ENCODE measurements at places on chromosomes 12 and 14.

DNA sequence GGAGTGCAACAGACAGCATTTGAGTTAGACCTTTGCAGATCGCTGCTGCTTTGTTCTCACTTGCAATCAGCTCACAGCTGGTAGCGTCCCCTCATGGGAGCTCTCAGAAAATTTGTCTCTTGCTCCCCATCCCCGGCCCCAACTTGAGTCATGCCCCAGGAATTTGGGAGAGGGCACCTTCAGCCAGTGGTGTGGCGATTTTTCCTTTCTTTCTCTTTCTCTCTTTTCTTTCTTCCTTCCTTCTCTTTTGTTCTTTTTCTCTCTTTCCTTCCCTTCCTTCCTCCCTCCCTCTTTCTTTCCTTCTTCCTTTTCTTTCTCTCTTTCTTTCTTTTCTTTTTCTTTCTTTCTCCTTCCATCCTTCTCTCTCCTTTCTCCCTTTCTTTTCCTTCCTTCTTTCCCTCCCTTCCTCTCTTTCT lies 34.2 kb upstream of the MAP1LC3B2 start:
- no peak for DNase-seq

- DNase-seq = no peak
Observed at GRCh38 chr12:128956755-128957154, 103.5 kb downstream of the GLT1D1 start.

DNA sequence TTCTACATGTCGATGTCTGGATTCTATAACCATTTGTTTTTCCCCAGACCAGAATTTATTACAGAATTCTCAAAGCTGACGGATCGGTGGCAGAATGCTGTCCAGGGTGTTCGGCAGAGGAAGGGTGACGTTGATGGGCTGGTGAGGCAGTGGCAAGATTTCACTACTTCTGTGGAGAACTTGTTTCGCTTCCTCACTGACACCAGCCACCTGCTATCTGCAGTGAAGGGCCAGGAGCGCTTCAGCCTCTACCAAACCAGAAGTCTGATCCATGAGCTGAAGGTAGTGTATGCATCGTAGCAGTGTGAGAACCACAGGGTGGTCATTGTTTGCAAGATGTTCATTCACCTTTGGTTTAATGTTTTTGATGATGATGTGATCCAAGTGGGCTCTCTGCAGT lies 124.0 kb downstream of the ESR2 start:
- DNase-seq = no peak

DNA sequence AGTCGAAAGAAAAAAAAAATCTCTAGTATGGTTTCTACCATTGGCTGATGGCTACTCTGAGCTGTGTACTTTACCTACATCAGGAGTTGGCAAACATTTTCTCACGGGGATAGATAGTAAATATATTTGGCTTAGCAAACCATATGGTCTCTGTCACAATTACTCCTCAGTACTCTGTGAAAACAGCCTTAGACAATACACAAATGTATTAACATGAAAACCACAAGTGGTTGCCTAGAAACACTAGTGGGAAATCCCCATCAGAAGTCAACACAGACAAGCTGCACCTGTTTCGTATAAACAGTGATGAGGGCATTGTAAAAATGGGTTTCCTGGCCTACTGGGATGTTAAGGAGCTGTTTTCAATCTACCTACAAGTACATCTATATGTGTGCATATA lies 84.6 kb upstream of the NAV3 start:
- DNase-seq = no peak

DNA sequence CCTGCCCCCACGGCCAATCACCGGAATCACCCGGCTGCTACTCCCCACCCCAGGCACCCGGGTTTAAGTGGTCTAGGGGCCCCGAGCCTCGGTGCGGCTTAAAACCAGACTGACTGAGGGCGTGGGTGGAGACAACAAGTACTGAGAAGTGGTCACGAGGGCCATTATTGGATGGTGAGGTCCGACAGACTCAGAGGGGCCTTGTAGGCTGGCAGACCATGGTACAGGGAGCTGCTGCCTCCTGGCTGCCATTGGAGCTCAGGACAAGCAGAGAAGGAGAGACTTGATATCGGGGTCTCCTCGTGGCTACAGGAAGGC lies 54.1 kb downstream of the FBRSL1 start:
- DNase-seq = no peak

DNA sequence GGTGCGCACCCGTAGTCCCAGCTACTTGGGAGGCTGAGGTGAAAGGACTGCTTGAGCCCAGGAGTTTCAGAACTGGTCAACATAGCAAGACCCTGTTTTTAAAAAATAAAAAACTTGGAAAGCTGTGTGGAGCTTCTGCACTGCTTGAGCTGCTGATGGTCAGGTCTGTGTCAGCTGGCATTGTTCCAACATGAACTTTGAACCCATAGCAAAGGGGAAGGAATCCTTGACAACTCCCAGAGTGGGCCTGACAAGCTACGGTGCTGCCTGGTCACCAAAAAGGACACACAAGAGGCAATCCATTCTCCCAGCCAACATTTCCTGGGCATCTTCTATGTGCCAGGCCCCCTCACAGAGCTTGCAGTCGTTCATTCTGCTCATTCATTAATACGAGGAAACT lies 16.4 kb upstream of the LTBP2 start:
- no peak for DNase-seq

- DNase-seq = no peak
Observed at GRCh38 chr12:131370321-131370720, 340.6 kb upstream of the SFSWAP start.

DNA sequence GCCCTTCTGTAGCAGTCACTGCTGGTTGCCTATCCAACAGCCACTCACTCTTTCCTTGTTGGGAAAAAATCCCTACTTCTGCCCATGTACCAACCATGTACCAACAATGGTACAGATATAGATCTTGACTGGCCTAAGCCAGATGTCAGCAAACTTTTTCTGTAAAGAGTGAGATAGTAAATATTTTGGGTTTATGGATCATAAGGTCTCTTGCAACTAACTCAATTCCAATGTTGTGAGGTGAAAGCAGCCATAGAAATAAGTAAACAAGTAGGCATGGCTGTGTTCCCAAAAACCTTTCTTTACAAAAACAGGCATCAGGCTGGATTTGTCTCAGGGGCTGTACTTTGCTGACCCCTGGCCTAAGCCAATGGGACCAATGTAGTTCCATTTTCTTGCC lies 73.5 kb downstream of the ARMH4 start:
- DNase-seq = no peak

GRCh38 chr12:45989721-45990467 lies 480 bp downstream of the SCAF11 start:
- DNase-seq = peak; percentile 64

DNA sequence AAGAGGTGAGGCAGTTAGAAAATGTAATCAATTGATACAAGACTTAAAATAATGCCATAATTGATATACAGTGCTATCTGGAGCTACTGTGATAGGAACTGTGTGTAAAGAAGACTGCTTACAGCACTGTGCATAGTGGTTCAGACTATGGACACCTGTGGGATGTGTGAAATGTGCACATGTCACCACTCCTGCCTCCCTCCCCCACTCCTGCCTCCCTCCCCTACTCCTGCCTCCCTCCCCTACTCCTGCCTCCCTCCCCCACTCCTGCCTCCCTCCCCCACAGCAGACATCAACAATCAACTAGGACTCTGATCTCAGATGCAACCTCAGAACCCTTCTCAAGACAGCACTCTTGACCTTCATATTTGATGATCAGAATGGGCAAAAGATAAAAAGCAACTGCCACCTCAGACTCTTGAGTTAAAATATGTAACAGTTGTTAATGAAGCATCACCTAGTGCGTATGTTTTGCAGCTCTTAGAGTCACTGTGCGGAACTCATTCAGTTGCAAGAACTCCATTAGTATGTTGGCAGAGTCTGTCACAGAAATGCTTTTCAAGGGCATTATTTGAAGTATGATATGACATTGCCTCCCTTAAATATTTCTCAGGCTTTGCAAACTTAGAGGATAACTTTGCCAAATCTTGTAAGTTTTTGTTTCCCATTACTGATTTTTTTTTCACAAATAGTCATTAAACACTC lies 255.2 kb upstream of the DDHD1 start:
- no peak for DNase-seq

GRCh38 chr14:77790566-77791224 lies 9.2 kb upstream of the ADCK1 start:
- DNase-seq = no peak

GRCh38 chr12:115943310-115943629 lies 334.2 kb downstream of the MED13L start:
- no peak for DNase-seq

DNA sequence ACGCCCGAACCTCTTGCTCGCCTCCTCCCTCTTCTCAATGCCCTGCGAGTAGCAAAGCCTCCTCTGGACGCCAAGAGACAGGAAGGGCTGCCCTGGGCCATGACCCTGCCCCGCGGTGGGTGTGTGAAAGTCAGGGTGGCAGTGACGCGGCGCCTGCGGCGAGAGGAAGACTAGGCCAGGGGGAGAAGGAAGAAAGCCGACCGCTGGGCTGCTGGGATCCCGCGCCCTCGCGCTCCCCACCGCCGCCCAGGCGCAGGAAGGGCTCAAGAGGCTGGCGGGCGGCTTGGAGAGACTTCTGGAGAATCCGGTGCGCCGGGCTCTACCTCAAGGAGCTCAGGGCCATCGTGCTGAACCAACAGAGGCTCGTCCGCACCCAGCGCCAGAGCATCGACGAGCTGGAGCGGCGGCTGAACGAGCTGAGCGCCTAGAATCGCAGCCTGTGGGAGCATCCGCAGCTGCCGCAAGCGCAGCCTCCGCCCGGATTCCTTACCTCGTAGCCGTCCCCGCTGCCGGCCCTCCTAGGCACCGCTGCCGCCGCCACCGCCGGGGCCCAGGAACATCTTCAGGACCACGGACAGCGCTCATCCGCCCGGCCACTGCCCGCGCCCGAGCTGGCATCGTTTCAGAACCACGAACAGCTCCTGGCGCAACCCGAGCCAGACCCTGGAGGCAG lies 105.0 kb upstream of the PRB2 start:
- DNase-seq = peak; percentile 90

DNA sequence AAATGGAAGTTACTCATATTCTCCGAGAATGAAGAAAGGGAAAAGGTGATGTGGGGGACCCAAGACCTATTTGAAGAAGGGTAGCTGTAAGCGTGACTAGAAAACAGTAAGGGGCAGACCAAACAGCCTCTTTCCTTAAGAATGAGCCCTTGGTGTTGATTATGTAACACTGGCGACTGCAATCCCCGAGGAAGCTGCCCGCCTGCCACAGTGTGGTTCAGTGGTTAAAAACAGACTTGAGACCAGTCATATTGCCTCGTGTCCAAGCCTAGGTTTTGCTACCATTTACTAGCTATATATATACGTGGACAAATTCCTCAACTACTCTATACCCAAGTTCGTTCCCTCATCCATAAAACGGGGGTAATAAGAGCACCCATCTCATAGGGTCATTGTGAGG lies 49.1 kb downstream of the SSPN start:
- DNase-seq = no peak

GRCh38 chr14:63875311-63875710 lies 22.5 kb downstream of the SYNE2 start:
- no peak for DNase-seq

GRCh38 chr14:22471545-22472121 lies 117.4 kb downstream of the DAD1 start:
- no peak for DNase-seq

DNA sequence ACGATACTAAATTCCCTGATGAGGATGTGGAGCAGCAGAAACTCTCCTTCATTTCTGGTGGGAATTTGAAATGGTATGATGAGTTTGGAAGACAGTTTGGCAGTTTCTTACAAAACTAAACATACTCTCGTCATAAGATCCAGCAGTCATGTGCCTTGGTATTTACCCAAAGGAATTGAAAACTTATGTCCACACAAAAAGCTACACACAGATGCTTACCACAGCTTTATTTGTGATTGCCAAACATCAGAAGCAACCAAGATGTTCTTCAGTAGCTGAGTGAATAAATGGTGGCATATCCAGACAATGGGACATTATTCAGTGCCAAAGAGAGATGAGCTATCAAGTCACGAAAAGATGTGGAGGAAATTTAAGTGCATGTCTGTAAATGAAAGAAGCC lies 10.7 kb upstream of the APOLD1 start:
- DNase-seq = no peak

DNA sequence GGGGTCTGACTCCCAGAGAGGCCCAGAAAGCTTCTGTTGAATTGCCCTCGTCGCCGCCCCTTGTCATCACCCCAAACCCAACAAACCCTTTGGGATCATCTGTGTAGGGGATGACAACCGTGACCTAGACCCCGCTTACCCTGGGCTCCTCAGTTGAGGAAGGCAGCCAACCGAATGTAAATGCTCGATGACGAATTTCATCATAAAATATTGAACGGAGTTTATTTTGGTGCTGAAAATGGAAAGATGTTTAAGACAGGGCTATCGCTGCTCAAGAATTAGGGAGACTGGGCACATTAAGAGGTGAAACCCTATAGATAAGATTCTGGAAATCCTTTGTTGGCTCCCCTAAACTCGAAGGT lies 512 bp downstream of the ACTR10 start:
- no peak for DNase-seq

- no peak for DNase-seq
Observed at GRCh38 chr12:22190-22529, 44.4 kb upstream of the IQSEC3 start.

- peak; percentile 93 for DNase-seq
Observed at GRCh38 chr14:51846631-51847488, 13.6 kb upstream of the GNG2 start.
